Natural killer cell (primary cell): ENCODE measurements at places on chromosomes 7 and 10.

DNA sequence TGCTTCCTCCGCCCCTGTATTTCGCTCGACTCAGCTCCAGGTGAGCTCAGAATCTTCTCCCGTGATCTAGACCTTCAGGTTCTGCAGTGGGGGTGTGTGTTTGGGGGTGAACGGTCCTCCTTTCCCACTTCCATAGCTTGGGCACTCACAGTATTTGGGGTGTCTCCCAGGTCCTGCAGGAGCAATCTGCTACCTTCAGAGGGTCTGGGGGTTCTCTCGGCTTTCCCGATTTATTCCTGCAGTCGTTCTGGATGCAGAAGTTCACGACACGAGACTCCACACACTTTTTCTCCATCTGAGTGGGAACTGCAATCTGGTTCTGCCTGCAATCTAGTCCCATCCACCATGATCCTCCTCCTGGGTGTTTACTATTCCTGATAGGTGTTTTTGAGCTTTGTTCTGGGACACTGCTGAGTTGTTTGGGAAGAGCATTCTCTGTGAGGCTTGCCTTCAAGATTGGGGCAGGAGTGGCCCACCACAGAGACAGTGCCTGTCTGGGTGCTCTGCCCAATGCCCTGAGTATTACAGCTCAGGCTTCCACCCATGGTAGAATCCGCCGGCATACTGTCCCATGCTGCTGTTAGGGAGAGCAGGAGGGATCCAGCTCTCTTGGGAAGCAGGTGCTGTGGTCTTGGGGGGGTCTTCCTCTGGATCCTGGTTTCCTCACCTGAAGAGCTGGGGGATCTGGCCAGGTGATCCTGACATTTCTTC lies 29.8 kb downstream of the JAKMIP3 start:
- no peak for DNase-seq
- H3K27ac ChIP-seq = no peak overlapping the region
- peaks cover 4% of the 10 kb centered on the region for H3K4me1 ChIP-seq
- no peaks in the 10 kb centered on the region for H3K36me3 ChIP-seq
- no peak overlapping the region for H3K4me3 ChIP-seq

- no peaks in the 10 kb centered on the region for H3K27me3 ChIP-seq
- H3K27ac ChIP-seq = no peak overlapping the region
- no peak for DNase-seq
Observed at GRCh38 chr10:34152434-34152833, 662.7 kb downstream of the PARD3 start.

- no peak overlapping the region for H3K4me3 ChIP-seq
- H3K36me3 ChIP-seq = no peaks in the 10 kb centered on the region
- no peak overlapping the region for H3K27ac ChIP-seq
- H3K27me3 ChIP-seq = no peaks in the 10 kb centered on the region
- no peaks in the 10 kb centered on the region for H3K4me1 ChIP-seq
Observed at GRCh38 chr7:90624225-90624911, 28.2 kb downstream of the CDK14 start.

GRCh38 chr7:132275416-132276233 lies 300.6 kb downstream of the PLXNA4 start:
- no peak overlapping the region for H3K4me3 ChIP-seq
- H3K27ac ChIP-seq = no peak overlapping the region
- no peaks in the 10 kb centered on the region for H3K4me1 ChIP-seq

GRCh38 chr10:79221110-79222051 lies 125.9 kb upstream of the PPIF start:
- H3K27ac ChIP-seq = no peak overlapping the region
- H3K4me3 ChIP-seq = no peak overlapping the region
- H3K27me3 ChIP-seq = no peaks in the 10 kb centered on the region
- H3K4me1 ChIP-seq = no peaks in the 10 kb centered on the region
- no peak for DNase-seq

- no peaks in the 10 kb centered on the region for H3K27me3 ChIP-seq
- no peaks in the 10 kb centered on the region for H3K4me1 ChIP-seq
- no peaks in the 10 kb centered on the region for H3K36me3 ChIP-seq
- no peak for DNase-seq
- no peak overlapping the region for H3K4me3 ChIP-seq
- H3K27ac ChIP-seq = no peak overlapping the region
Observed at GRCh38 chr7:125193263-125193662, 263.6 kb upstream of the POT1 start.

- H3K27ac ChIP-seq = no peak overlapping the region
- no peaks in the 10 kb centered on the region for H3K27me3 ChIP-seq
- no peaks in the 10 kb centered on the region for H3K4me1 ChIP-seq
- H3K36me3 ChIP-seq = no peaks in the 10 kb centered on the region
- no peak overlapping the region for H3K4me3 ChIP-seq
Observed at GRCh38 chr7:46636022-46636421, 715.0 kb upstream of the IGFBP3 start.

DNA sequence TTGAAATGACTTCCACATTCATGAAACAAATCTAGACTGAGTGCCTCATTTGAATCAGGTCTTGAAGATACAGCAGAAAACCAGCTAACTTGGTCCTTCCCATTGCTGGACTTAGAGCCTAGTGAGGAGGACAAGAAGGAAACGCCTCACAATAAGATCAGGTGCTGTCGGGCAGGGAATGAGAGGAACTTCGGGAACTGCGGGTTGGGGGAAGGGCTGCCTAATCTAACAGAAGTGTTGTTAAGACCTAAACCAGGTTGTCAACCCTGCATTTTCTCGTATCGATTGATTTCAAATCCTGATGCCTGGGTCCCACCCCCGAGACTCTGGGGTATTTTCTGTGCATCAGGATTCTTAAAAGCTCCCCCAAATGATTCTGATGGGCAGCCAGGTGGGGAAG lies 26.3 kb downstream of the MACROH2A2 start:
- H3K4me3 ChIP-seq = no peak overlapping the region
- H3K4me1 ChIP-seq = no peaks in the 10 kb centered on the region
- no peak for DNase-seq
- no peaks in the 10 kb centered on the region for H3K36me3 ChIP-seq
- H3K27me3 ChIP-seq = no peaks in the 10 kb centered on the region

DNA sequence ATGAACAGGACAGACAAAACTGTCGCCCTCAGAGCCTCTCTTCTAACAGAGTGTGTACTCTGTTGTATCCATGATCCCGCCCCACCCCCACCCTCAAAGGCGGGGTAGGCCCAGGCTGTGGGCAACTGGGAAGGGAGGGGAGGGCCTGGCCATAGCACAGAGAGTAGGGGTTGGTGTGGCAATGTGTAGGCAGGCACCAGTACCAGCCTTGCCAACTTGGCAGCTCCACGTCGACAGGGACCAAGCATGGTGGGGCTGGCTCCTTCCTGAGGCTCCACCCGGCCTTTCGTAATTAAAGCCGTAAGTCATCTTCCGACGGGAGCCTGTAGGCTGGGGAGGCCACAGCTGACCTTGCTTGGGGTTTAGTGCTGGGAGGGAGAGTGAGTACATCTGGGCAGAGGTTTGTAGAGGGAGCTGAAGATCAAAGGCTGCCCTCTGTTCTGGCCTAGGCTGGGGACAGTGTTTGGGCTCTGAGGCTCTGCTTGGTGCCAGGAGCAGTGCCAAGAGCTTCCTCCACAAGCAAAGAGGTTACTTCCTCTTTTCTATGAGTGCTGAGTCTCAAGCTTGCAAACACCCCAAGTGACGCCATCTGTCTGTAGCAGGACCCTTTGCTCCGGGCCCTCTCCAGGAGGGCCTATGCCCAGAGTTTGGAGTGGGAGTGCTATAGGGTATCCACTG lies 121.6 kb downstream of the C10orf105 start:
- no peaks in the 10 kb centered on the region for H3K27me3 ChIP-seq
- peaks cover 4% of the 10 kb centered on the region for H3K4me1 ChIP-seq
- H3K4me3 ChIP-seq = no peak overlapping the region
- H3K36me3 ChIP-seq = no peaks in the 10 kb centered on the region

DNA sequence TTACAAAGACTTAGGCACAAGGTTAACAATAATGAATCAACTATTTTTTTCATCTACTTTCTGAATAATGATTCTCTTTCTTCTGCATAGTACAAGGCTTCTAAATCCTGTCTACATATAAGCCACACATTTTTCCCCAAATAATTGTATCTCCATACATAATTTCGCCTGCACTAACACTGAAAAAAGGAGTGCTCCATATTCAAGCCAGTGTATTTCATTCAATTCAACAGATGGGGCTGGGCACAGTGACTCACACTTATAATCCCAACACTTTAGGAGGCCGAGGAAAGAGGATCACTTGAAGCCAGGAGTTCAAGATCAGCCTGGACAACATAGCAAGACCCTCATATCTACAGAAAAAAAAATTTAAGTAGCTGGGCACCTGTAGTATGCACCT lies 86.0 kb upstream of the ZNF800 start:
- H3K4me1 ChIP-seq = no peaks in the 10 kb centered on the region
- no peak for DNase-seq
- H3K27ac ChIP-seq = no peak overlapping the region
- no peaks in the 10 kb centered on the region for H3K36me3 ChIP-seq

- H3K4me3 ChIP-seq = no peak overlapping the region
- no peaks in the 10 kb centered on the region for H3K36me3 ChIP-seq
- no peak for DNase-seq
- no peaks in the 10 kb centered on the region for H3K4me1 ChIP-seq
Observed at GRCh38 chr10:67043041-67043440, 117.2 kb downstream of the LRRTM3 start.

DNA sequence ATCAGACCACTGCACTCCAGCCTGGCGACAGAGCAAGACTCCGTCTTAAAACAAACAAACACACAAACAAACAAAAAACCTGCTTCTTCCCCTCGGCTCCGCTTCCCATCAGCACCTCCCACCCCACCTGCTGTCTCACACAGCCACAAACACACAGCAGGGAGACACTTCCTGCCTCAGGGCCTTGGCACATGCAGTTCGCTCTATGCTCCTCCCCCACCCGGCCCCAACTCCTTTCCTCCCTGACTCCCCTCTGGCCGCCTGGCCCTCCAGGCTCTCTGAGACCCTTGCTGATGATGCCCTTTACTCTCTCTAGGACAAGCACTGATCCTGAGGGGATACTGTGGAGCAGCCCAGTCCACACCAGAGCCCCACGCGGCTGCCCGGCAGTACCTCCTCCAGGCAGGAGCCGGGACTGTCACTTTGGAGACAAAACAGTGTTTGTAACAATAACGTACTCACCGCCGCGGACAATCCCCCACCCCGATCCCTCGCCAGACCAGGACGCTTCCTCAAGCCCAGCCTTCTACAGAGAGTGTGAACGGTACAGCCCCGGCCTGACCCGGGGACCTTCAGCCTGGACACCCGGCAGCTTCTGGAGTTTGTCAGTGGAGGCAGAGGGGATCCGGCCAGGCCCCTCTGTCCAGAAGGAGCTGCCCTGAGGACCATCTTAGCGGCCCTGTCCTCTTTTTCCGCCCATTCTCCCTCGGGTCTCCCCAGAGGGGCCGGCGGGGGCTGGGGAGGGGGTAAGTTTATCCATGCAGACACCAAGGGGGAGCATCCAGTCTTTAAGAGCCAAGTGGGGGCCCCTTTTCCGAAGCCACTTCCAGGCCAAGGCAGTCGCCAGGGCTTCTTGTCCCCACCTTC lies 50.0 kb upstream of the GTF2IRD1 start:
- H3K27ac ChIP-seq = no peak overlapping the region
- H3K36me3 ChIP-seq = no peaks in the 10 kb centered on the region
- no peaks in the 10 kb centered on the region for H3K27me3 ChIP-seq
- DNase-seq = no peak
- no peak overlapping the region for H3K4me3 ChIP-seq

- no peak for DNase-seq
- no peaks in the 10 kb centered on the region for H3K27me3 ChIP-seq
- H3K36me3 ChIP-seq = no peaks in the 10 kb centered on the region
- no peaks in the 10 kb centered on the region for H3K4me1 ChIP-seq
- H3K4me3 ChIP-seq = no peak overlapping the region
- H3K27ac ChIP-seq = no peak overlapping the region
Observed at GRCh38 chr10:103835096-103836050, 20.0 kb downstream of the SH3PXD2A start.

DNA sequence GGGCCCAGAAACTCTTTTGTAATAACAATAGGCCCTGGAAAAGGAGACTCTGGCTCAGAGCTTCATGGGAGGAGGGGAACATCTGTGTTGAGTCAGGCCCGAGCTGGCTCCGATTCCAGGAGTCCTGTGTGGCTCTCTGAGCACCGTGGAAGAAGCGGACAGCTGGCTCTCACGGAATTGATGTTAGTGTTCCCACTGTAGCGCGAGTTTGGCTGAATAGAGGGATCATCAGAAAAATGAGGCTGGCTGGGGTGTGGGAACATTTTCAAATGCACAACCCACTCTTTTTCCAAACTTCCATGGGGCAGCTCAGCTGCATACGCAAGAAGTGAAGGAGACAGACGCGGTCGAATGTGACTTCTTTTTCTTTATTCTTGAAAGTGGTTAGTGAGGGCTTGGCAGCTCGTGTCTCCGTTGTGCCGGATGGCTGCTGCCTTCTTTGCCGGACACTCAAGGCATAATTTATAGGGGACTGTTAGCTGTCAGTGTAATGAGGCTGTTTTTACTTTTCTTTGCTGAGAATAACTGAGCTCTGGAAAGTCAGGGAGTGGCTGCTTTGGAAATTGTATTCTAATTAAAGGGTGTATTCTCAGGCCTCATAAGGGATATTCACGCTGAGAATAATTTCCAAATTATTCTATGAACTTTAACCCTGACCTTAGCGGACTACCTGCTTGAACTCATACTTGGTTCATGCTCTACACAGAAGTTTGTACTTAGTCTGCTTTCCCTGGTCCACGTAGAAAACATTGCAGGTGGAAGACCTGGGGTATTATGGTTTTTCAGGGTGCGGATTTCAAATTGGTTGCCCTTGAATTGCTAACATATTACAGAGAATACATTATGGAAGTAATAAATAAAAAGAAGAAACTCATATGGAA lies 23.1 kb downstream of the MDFIC start:
- H3K27ac ChIP-seq = no peak overlapping the region
- H3K36me3 ChIP-seq = peaks cover 20% of the 10 kb centered on the region
- DNase-seq = no peak

GRCh38 chr7:157870644-157871290 lies 534.0 kb downstream of the DNAJB6 start:
- H3K27ac ChIP-seq = no peak overlapping the region
- H3K4me3 ChIP-seq = no peak overlapping the region
- H3K36me3 ChIP-seq = no peaks in the 10 kb centered on the region
- no peaks in the 10 kb centered on the region for H3K27me3 ChIP-seq
- DNase-seq = no peak

DNA sequence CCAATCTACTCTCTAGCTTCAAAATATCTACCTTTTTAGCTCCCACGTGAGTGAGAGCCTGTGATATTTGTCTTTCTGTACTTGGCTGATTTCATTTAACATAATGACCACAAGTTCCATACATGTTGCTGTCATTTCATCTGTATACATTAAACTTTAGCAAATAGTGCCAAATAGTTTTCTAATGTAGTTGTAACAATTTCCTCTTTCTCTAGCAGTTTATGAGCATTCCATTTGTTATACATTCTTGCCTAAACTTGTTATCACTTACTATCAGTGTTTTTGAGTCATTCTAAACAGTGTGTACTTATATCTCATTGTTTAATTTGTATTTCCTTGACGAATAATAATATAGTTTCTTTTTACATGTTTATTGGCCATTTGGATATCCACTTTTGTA lies 77.2 kb downstream of the NEUROD6 start:
- no peak for DNase-seq
- H3K4me1 ChIP-seq = no peaks in the 10 kb centered on the region
- H3K27me3 ChIP-seq = no peaks in the 10 kb centered on the region

GRCh38 chr10:117533507-117534281 lies 8.9 kb upstream of the EMX2 start:
- no peak for DNase-seq
- peaks cover 54% of the 10 kb centered on the region for H3K27me3 ChIP-seq
- H3K27ac ChIP-seq = no peak overlapping the region
- no peak overlapping the region for H3K4me3 ChIP-seq
- peaks cover 4% of the 10 kb centered on the region for H3K4me1 ChIP-seq

- no peaks in the 10 kb centered on the region for H3K4me1 ChIP-seq
- no peak overlapping the region for H3K4me3 ChIP-seq
- no peaks in the 10 kb centered on the region for H3K27me3 ChIP-seq
- no peak overlapping the region for H3K27ac ChIP-seq
- no peaks in the 10 kb centered on the region for H3K36me3 ChIP-seq
Observed at GRCh38 chr7:155568842-155569494, 22.6 kb upstream of the CNPY1 start.
